ENCODE measurements at places on chromosomes 7 and 10.
A peak's percentile ranks its signal among the peaks of the same experiment; 100 is the strongest.

DNA sequence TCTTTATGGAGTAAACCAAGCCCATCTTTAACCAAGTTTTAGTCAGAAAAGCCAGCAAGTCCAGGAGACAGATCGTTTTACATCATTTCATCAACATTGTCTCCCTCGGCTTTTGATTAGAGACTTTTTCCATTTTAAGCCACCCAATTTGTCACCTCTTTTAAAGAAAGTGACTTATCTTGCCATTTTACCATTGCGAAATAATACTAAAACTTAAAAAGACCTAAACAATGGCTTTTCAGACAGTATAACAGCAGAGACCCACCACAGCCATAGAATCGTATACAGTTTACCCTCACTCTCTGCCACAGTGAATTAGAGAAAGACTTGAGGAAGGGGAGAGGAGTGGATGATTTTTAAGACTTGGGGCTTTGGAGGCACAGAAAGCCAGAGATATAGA lies 359.7 kb upstream of the C7orf33 start:
- no peak for DNase-seq

DNA sequence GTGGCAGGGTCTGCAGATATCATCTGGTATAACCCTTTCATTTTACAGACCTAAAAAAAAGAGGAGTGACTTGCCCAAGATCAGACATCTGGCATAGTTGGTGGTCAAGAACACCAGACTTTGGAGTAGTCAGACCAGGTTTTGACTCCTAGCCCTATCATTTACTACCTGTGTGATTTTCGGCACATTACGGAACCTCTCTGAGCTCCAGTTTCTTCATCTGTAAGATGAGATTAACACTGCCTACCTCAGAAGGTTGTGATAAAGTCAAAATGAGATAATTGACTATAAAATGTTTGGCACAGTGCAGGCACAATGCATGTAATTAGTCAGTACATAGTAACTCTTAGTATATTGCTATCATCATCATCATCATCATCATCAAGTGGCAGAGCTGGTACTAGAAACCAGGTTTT lies 1.2 kb downstream of the STRIP2 start:
- no peak for DNase-seq

GRCh38 chr10:127100983-127101615 lies 95.3 kb downstream of the INSYN2A start:
- no peak for DNase-seq

GRCh38 chr10:98675902-98676301 lies 229.2 kb upstream of the HPS1 start:
- DNase-seq: no peak

DNA sequence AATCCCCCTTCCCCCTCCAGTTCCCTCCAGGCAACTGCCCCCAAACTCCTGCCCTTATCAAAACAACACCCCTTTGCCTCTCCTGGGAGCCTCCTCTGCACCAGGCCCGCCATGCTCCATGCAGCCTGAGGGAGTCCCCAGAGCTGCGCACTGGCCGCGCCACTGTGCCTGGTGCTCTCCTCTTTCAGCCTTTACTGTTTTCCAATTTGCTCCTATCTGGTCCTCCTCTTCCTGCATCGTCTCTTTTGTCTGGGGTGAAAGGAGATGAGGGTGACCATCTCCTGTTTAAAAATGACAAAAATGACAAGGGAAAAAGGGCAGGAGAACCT lies 165.8 kb upstream of the ADCY1 start:
- DNase-seq: no peak

GRCh38 chr10:80590585-80591125 lies 53.0 kb downstream of the SH2D4B start:
- no peak for DNase-seq

GRCh38 chr7:158579662-158580646 lies 7.7 kb downstream of the PTPRN2 start:
- no peak for DNase-seq

DNA sequence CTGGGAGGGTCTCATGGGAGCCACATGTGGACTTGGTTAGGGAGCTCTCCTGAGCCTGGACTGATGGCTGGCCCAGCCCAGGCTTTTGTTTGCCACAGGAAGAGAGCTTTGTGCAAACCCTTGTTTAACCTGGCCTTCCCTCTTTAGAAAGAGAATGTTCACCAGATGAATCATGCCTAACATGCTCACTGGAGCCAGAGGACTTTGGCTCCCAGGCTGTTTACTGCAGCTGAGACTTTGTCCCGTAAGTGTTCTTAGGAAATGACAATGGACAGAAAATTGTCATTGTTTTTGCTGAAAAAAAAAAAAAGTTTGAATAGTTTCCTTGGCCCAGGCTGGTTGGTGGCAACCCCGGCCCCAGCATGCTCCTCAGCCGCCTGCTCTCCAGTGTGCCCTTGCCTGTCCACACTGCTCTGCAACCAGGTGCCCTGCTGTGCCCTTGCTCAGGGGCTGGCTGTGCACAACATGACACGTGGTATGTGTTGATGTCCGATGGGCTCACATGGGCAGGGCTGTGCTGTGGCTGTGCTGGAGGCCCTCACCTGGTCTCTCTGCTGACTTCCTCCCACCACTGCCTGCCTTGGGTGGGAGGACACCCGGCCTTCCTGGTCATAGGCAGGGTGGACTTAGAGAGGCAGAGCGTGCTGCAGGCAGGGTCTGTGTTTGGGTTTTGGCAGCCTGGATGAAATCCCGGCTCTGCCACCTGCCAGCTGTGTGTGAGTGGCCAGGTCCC lies 215.3 kb upstream of the ZNF32 start:
- no peak for DNase-seq

GRCh38 chr7:4434306-4434705 lies 247.8 kb upstream of the FOXK1 start:
- DNase-seq: no peak

GRCh38 chr10:104257235-104257634 lies 2.5 kb downstream of the GSTO1 start:
- DNase-seq: no peak

GRCh38 chr10:24381235-24382010 lies 172.5 kb downstream of the KIAA1217 start:
- DNase-seq: no peak

DNA sequence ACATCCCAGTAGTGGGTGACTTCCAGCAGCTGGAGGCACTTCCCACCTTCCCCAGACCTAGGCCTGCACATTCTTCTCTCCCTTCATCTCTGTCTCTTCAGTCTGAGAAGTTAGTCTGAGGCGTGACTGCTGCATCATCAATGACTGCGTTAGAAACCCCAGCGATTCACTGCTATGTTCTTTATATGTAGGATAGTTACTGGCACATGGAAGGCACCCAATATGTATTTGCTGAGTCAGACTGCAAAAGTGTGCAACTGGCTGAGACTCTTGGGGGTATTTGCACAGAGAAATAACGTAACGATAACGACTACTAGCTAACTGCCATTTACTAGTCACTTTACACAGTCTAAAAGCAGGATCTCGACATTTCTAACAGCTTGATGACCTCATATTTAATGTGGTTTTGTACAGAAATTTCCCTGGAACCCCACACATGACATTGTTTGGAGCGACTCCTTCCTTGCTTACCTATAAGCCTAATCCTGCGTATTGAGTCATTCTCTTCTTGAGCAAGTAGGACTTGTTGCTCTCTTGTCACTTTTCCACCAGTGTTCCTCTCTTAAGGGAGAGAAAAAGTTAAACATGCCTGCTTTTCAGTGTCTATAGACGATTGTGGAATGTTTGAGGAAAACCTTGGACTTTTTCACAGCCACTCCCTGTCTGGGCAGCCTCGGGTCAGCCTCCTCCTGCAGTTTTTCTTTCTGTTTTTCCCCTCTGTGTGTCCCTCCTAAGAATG lies 45.5 kb downstream of the THNSL1 start:
- peak; percentile 39 for DNase-seq

GRCh38 chr10:110312206-110312605 lies 7.5 kb upstream of the SMNDC1 start:
- no peak for DNase-seq
